Astrocyte (in vitro differentiated cells and primary cell): ENCODE measurements at places on chromosomes 7 and 10.
A peak's percentile ranks its signal among the peaks of the same experiment; 100 is the strongest.

GRCh38 chr7:30143748-30144251, 9.0 kb downstream of the MTURN start:
- peak; percentile 47 for DNase-seq

- no peak for DNase-seq
Observed at GRCh38 chr7:88757371-88757770, 2.1 kb upstream of the ZNF804B start.

DNA sequence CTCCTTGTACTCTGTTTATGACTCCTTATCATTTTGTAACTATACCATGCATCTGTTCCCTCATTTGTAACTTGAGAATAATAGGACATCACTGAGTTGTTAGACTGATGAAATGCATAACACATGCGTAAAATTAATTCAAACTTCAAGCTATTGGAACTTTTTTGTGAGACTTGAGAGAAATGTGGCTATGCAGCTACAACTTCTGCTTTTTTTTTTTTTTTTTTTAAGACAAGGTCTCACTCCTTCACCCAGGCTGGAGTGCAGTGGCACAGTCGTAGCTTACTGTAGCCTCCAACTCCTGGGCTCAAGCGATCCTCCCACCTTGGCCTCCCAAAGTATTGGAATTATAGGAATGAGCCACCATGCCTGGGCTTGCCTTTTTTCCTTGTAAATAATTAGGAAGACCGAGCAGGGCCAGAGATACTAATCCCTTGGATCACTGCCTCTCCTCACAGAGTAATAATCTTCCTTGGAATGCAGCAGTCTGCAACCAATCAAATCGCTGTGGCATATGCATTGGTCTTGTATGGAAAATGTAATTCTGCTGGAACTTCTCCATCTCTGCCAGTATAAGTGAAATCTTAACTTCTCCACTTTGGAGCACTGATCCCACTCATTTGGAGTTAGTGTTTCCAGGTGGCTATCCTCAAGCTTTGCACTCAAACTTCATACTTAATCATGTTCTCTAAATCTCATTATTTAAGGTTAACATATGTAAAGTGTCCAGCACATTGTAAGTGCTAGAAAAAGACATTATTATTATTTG, 2.0 kb upstream of the PANK1 start:
- no peak for DNase-seq

- no peak for DNase-seq
Observed at GRCh38 chr7:117362294-117362888, 39.5 kb upstream of the WNT2 start.

DNA sequence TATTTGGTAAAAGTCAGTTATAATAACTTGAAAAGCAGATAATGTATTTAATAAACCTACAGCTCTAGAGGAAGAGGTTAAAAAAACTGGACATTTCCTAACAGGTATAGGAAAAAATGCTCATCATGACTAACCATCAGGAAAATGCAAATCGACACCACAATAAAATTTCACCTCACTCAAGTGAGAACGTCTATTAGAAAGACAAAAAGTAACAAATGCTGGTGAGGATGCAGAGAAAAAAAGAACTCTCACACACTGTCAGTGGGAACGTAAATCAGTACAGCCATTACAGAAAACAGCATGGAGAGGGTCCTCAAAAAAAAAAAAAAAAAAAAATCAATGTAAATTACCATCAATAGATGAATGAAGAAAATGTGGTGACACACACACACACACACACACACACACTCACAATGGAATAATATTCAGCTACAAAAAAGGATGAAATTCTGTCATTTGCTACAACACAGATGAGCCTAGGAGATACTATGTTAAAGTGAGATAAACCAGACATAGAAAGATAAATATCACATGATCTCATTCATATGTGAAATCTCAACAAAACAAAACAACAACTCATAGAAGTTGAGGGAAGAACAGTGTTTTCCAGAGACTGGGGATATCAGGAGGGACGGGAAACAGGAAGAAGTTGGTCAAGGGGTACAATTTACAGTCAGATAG, 20.1 kb downstream of the EPC1 start:
- no peak for DNase-seq

GRCh38 chr7:111370002-111370401, 192.3 kb downstream of the IMMP2L start:
- DNase-seq: no peak

DNA sequence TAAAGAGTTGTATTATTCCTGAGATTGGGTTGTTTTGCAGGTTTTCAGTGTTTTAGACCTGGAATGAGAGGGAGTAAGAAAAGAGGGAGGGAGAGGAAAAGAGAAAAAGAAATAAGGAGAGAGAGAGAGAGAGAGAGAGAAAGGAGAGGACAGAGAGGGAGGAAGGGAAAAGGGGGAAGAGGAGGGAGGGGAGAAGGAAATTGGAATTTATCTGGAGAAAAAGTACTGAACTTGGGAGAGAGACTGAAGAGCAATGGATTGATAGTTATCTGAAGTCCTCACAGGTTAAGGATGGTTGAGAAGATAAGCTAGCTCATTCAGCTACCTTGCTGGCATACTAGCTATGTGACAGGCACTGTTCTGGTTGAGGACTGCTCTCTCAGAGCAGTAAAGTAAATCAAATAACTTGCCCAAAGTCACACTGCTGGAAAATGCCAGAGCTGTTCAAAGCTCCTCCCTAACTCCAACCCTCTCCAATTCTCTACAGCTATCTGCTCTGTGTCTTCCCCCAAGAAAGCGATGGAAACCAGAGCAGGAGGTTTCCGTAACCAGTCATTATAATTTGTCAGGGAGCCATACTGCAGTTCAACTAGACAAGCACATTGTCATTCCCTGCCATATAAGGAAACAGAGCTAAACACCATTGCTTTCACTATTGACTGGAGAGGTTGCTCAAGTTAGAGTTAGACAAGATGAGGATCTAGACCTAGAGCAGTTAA, 10.7 kb downstream of the CALD1 start:
- peak; percentile 78 for DNase-seq

- no peak for DNase-seq
Observed at GRCh38 chr10:51014680-51015389, 59.5 kb upstream of the PRKG1 start.

GRCh38 chr7:127514499-127514898, 70.9 kb downstream of the GCC1 start:
- DNase-seq: peak; percentile 26

GRCh38 chr7:26340476-26341018, 48.9 kb downstream of the SNX10 start:
- DNase-seq: no peak

- DNase-seq: no peak
Observed at GRCh38 chr7:83541187-83541960, 107.6 kb downstream of the SEMA3E start.

DNA sequence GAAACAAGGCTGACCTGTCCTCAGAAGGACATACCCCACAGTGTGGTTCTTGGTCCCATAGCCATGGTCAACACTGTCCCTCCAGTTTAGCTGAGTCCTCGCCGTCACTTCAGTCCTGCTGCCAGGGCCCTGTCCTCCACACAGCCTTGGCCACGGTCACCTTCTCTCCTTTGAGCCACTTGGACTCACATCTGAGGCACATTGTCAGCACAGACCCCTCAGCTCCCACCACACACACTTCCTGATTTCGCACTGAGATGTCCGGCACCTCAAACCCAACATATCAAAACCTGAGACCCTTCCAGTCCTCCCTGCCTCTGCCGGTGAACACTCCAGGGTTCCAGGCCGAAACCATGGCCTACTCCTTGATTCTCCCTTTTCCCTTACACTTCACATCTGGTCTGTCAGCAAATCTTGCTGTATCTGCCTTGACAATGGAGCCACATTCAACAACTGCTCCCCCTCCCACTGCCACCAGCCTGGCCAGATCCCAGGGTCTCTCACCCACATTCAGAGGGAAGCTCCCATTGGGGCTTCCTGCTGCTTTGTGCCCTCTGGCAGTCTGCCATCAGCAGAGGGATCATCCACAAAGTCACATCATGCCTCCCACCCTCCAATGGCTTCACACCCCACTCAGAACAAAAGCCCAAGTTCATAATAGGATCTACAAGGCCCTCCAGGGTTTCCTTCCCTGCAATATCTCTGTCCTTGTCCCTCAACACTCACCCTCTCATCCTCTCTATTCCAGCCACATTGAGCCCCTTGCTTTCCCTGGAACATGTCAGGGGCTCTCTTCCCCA, 219.6 kb upstream of the SHH start:
- DNase-seq: no peak

- peak; percentile 24 for DNase-seq
Observed at GRCh38 chr7:81725003-81725811, 44.6 kb downstream of the HGF start.

GRCh38 chr7:142646386-142647140, 102.7 kb upstream of the PRSS1 start:
- no peak for DNase-seq

DNA sequence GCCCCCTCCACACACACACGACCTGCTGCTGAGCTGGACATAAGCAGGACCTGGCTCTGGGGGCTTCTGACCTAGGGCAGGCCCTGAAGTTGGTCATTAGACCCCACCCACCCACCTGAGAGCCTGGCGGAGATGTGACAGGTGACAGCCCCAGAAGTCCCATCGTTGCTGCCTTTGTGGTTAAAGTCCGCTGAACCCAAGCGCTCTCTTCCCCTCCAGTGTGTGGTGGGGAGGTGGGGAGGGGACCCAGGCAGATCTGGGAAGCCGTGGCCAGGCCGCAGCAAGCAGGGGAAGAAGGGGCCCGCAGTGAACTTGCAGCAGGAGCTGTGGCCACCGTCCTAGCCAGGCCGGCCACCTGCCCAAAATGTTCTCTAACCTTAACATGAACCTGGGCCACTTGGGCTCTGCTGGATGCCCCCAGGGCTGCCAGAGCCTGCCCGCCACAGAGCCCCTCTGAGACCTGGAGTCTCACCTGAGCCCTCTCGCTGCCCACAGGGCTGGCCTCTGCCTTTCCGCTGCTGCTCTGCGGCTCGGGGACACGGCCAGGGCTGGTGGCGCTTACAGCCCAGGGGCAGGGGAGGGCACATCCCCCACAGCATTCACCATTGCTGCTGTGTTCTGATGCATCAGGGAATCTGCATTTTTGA, 65.1 kb downstream of the LHPP start:
- no peak for DNase-seq

GRCh38 chr7:69438584-69439412, 159.5 kb upstream of the AUTS2 start:
- DNase-seq: no peak

- DNase-seq: no peak
Observed at GRCh38 chr7:1246871-1247526, 14.3 kb downstream of the UNCX start.

- DNase-seq: peak; percentile 32
Observed at GRCh38 chr7:36911788-36912187, 187.5 kb upstream of the AOAH start.

- DNase-seq: no peak
Observed at GRCh38 chr10:131961777-131962662, 19.7 kb downstream of the BNIP3 start.
